ENCODE measurements at places on chromosomes 7 and 10.

- DNase-seq, result no peak
Measured at GRCh38 chr7:106862317-106863089, 2.6 kb upstream of the PIK3CG start.

GRCh38 chr7:141568227-141568626, 17.0 kb downstream of the AGK start:
- DNase-seq, result no peak

GRCh38 chr7:49669285-49669684, 104.2 kb upstream of the VWC2 start:
- DNase-seq, result no peak

- no peak for DNase-seq
Measured at GRCh38 chr7:151129960-151130591, 37.4 kb downstream of the GBX1 start.

- DNase-seq, result no peak
Measured at GRCh38 chr10:80429521-80429973, 21.2 kb downstream of the PRXL2A start.

GRCh38 chr10:118571123-118571522, 24.3 kb downstream of the PRLHR start:
- DNase-seq, result peak; percentile 35

DNA sequence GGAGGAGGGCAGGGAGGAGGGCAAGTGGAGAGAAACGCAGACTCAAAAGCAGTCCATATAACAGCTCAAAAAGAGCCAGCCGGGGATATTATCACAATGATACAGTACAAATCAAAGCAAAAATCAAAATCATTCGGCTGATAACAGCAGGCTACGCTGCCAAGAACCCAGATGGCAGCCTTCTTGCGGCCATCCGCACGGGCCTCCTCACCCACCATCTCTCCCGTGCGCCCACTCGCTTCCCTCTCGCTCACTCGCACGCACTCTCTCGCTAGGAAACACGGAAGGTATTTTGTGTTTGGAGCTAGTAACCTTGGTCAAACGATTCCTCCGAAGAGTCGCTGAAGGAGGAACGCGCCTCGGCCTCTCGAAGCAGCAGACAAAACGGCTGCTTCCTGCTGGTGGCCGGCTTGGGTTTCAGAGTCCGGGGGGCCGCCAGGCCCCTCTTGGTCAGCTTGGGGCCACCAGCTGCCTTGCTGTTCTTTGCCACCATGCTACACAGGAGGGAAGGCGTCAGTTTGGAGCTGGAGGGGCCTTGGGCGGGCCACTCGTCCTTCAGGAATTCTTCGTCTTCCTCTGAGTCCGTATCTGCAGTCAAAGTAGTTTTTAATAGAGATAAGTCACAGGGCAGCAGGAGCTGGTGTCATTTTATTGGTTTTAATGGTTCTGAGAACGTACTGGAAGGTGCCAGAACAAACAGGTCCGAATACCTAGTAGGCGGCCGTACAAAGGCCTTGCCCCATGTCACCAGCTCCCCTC, 68.9 kb downstream of the SLC29A4 start:
- DNase-seq, result no peak

DNA sequence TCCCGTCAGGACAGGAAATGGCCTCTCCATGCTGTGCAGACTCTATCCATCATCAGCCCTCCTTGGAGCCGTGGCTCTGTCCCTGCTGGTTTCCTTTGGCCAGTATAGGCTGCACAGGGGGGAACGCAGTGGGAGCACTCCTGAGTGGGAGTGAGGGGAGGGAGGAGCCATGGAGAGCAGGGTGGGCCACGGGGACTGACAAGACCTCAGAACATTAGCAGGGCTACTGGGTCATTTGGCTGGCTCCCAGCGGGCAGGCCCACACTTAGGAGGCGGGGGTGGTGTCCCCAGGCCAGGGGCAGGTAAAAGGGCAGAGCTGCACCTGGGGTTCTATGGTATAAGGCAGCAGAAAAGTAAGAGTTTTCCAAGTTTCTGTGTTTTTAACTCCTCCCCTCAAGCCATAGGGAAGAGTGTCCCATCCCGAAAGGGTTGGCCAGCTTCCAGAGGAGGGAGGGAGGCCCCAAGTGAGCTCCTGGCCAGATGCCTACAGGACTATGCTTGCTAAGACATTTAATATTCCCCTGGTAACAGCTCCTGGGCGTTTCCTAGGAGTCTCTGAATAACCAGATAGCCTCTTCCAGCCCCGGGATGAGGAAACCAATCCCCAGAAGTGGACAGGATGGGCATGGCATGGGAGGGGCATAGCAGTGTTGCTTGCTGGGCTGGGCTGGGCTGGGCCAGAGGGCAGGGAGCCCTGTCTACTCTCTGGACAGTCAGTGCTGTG, 5.5 kb upstream of the OPN4 start:
- DNase-seq, result no peak

Data from head of caudate nucleus (tissue), 42 donors.